ENCODE measurements at places on chromosomes 7 and 10.

GRCh38 chr7:26898891-26899290 lies 34.5 kb upstream of the SKAP2 start:
- no peak for DNase-seq

DNA sequence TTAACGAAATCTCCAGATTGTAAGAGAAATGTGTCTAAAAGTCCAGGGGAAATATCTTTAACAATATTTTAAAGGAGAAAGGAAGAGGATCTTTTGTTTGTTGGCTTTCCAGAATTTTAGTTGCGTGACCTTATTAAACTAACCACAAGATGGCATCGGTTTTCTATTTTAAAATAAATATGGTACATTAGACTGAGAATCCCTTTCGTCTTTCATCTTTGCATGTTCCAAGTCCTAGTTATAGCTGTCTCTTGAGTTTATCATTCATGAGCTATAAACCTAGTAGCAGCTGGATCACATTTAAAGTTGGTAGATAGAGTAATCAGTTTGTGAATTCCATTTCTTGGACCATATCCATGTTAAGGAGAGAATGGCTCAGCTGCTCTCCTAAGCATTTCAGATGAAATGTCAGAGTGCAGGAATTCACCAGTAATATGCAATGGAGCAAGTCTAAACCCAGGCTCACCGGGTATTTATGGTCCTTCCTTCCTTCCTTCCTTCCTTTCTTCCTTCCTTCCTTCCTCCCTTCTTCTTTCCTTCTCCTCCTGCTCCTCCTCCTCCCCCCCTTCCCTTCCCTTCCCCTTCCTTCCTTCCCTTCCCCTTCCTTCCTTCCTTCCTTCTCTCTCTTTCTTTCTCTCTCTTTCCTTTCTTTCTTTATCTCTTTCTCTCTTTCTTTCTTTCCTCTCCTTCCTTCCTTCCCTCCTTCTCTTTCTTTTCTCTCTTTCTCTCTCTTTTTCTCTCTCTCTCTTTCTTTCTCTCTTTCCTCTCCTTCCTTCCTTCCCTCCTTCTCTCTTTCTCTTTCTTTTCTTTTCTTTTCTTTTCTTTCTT lies 57.8 kb upstream of the RAB18 start:
- no peak for DNase-seq

DNA sequence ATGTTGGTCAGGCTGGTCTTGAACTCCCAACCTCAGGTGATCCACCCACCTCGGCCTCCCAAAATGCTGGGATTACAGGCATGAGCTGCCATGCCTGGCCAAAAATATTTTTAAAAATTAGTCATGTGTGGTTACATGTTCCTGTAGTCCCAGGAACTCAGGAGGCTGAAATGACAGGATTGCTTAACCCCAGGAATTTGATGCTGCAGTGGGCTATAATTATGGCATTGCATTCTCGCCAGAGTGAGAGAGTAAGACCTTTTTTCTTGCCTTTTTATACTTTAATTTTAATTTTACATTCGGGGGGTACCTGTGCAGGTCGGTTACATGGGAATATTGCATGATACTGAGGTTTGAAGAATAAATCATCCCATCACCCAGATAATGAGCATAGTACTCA lies 86.6 kb upstream of the ZNF92 start:
- DNase-seq: no peak

GRCh38 chr10:82075605-82076004 lies 200.6 kb downstream of the NRG3 start:
- no peak for DNase-seq

GRCh38 chr10:124026589-124026939 lies 66.8 kb downstream of the CHST15 start:
- DNase-seq: no peak

GRCh38 chr7:138665669-138666140 lies 35.5 kb downstream of the SVOPL start:
- no peak for DNase-seq

GRCh38 chr10:17455015-17455520 lies 673 bp upstream of the ST8SIA6 start:
- DNase-seq: no peak

GRCh38 chr10:71409516-71410104 lies 12.9 kb downstream of the CDH23 start:
- DNase-seq: no peak

GRCh38 chr10:5888843-5889623 lies 660 bp downstream of the ANKRD16 start:
- peak; percentile 1 for DNase-seq

- DNase-seq: no peak
Observed at GRCh38 chr7:150874401-150875198, 22.3 kb downstream of the AOC1 start.

DNA sequence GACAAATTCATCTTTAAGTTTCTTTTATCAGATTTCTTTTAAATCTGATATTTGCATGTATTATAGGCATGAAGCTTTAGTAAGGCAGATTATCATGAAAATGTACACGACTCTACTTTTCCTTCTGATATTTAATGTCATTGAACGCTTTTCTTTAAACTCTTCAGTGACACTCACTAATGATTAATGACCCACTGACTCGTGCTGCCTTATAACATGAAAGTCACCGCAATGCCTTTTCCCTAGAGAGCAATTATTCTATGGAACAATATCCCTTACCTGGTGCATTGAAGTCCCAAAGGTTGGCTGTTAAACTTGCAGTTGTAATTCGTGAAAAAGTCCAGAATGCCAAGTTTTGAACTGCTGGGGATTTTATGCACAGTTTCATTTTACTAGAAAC lies 33.4 kb upstream of the HGF start:
- DNase-seq: no peak

DNA sequence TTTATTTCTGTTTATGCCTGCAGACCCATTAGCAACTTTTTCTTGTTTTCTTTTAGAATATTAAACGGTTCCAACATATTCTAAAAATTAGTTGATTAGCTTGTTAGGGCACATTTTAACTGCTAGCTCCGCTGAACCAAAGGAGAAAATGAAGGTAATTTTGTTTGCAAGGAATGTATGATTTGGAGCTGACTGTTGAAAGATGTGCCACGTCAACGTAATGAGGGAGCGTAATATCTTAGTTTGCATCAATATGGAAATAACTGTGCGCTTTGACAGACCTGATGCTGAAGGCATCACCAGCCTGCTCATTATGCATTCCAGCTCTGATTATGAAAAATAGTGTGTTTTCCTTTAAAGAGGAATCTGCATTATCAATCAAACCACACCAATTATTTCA lies 102.0 kb upstream of the CTBP2 start:
- no peak for DNase-seq

DNA sequence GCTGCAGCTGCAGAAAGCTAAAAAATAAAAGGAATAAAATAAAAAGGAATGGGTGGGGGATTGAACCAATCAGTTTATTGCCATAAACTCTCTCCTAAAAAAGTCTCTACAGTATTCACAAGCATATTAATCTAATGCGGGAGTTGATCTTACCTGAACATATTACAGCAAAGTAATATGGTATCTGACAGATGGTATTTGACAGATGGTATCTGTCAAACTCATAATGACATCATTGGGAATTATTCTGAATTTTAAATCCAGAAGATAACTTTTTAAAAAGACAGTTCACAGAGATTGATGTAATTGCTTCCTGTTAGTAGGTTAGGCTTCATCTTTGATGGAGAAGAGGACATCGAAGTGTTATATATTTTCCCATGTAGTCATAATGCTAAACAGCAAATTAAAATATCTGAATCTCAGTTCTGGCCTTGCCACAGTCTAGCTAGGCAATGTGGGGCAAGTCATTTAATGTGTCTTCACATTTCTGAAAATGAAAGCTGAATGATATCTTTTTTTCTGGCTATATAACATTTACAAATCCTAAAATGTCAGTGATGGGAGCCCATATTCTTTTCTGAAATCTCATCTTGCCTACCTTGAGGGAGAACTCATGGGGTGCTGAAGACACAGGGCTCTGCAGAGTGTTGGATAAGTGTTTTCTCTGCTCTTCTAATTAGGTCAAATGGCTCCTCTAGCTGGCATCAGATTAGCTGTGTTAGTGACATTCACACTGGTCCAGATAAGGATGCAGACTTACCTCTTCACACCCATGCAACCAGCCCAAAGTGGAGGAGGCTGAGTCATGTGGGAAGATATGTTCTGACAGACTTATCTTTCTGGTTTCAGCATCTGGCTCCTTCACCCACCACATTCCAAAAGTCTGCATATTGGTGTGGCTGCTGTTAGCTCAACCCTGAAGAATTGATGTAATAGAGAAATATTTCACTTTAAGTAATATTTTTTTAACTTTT lies 2.1 kb upstream of the LIPM start:
- DNase-seq: no peak

DNA sequence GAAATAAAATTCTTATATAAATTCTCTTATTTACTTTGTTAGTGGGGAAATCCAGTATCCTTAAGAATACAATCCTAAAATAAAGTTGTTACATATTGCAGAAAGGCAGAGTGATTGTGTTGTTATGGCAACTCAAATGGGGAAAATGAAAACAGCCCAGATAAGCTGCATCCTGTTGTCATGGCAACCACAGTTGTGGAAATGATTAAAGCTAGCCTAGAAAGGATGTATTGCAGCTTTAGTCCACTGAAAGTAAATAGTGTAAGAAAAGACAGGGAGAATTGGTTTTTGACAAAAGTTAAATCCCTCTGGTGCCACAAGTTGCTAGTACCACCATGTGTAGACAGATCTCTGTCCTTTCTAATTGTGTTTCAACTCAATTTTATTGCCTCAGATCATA lies 43.2 kb downstream of the BTRC start:
- DNase-seq: no peak

- DNase-seq: no peak
Observed at GRCh38 chr10:105793071-105793470, 1152.0 kb downstream of the SORCS3 start.

DNA sequence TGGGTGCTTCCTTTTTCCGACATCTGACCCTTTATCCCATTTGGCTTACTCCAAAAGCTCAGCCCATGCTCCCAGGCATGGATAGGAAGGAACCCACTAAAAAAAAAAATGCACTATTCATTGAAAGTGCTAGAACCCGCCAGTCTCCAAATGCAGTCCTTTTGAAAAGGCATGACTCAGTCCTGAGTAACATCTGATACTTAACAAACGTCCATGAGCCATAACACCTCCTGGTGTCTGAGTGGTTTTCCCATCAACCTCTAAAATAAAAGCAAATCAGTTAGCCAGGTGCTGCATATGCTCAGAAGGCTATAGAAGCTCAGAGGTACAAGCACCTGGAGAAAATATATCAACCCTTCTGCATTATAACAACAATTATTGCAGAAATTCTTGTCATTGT lies 45.0 kb upstream of the CACUL1 start:
- no peak for DNase-seq

DNA sequence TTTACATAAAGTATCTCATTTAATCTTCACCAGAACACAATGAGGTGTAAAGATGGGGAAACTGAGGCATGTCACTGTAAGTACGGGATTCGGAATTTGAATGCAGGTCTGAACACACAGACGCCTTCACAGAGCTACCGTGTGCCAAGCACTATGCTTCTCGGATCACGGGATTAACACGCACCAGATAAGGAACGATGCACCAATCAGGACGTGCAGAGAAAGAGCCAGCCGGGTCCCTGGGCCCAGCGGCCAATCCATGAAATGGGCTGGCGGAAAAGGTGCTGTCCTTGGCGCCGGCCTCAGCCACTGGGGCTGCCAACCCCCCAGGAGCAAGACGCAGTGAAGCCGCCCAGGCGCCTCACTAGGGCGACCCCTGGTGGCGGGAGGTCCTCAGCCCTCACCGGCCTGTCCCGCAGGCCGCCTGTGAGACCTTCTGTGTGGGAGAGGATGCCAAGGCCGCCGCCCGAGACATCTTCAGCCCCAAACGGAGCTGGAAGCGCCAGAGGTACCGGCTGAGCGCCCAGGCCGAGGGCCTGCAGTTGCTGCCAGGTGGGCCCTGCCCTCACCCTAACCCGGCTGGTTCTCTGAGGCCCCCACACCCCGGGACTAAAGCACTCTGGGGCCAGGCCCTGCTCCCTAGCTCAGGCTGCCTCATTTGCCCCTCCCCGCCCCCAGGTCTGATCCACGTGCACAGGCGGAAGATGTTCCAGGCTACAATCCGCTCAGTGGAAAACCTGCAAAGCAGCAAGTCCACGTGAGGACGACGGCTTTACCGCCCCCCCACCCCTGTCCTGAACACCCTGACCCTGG lies 15.6 kb downstream of the ATG9B start:
- peak; percentile 69 for DNase-seq

DNA sequence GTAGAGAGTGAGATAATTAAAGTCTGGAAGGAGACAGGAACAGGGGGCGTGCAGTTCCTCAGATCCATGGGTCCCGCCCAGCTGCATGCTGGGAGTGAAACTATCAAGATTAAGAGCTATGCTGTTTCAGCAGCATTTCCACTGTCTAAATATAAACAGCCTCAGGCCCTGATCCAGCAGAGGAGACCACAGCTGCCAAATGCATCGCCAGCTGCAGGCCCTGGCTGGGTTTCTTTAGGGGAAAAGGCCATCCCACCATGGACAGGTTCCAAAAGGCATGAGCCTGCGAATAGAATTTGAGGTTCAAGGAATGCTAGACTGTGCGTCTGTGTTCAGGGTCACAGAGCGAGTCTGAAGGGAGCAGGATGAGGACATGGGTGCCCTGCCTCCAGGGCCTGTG lies 411.4 kb downstream of the PAXIP1 start:
- no peak for DNase-seq

- DNase-seq: no peak
Observed at GRCh38 chr10:72762042-72762441, 70.1 kb downstream of the MCU start.

DNA sequence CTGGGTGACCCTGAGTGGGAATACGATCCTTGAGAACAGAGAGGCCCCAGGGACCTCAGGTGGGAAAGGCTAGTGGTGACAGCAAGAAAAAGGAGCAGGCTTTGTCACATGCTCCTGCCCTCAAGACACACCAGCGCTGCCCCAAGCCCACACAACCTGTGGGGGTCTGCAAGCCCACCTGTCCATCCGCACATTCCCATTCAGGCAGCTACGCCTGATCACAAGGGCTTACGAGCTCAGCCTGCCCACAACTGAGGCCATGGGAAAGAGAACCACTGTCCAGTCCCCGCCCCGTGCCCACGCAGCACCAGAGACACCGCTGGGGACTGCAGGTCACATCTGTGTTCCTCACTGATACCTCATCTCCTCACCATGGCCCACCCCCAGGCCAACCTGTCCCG lies 26.7 kb downstream of the EBF3 start:
- DNase-seq: no peak

- no peak for DNase-seq
Observed at GRCh38 chr10:66958466-66958865, 32.6 kb downstream of the LRRTM3 start.

- no peak for DNase-seq
Observed at GRCh38 chr7:91396-92175, 100.8 kb upstream of the FAM20C start.

- DNase-seq: no peak
Observed at GRCh38 chr10:68871105-68871711, 29.9 kb upstream of the DDX50 start.

- DNase-seq: no peak
Observed at GRCh38 chr10:128967980-128968756, 498.9 kb upstream of the MGMT start.

GRCh38 chr7:4939971-4940728 lies 18.8 kb downstream of the MMD2 start:
- no peak for DNase-seq

GRCh38 chr10:93261961-93262610 lies 188.4 kb downstream of the CYP26A1 start:
- DNase-seq: no peak

- no peak for DNase-seq
Observed at GRCh38 chr7:146937836-146938235, 821.2 kb downstream of the CNTNAP2 start.

GRCh38 chr10:11527691-11528255 lies 83.7 kb downstream of the USP6NL start:
- DNase-seq: no peak

All from stimulated activated CD8-positive, alpha-beta memory T cell treated with anti-CD3 and anti-CD28 coated beads, Interleukin-4, amount 100 ng/mL, for 1 hour (primary cell).